Fibroblast of skin of right quadriceps (primary cell): ENCODE measurements at places on chromosomes 16 and 17.

- DNase-seq = no peak
These were observed 38.1 kb downstream of the ANKRD11 start for GRCh38 chr16:89452241-89452640.

GRCh38 chr17:36722121-36722902 is 120.9 kb downstream of the MRM1 start:
- DNase-seq = peak; percentile 21

GRCh38 chr16:13936596-13937081 is 16.7 kb downstream of the ERCC4 start:
- peak; percentile 71 for DNase-seq

GRCh38 chr16:12906271-12906670 is 4.9 kb downstream of the SHISA9 start:
- no peak for DNase-seq

- DNase-seq = peak; percentile 74
These were observed 231.0 kb downstream of the C16orf95 start for GRCh38 chr16:87086156-87086555.

GRCh38 chr17:50394711-50395110 is 2.6 kb downstream of the LRRC59 start:
- no peak for DNase-seq

DNA sequence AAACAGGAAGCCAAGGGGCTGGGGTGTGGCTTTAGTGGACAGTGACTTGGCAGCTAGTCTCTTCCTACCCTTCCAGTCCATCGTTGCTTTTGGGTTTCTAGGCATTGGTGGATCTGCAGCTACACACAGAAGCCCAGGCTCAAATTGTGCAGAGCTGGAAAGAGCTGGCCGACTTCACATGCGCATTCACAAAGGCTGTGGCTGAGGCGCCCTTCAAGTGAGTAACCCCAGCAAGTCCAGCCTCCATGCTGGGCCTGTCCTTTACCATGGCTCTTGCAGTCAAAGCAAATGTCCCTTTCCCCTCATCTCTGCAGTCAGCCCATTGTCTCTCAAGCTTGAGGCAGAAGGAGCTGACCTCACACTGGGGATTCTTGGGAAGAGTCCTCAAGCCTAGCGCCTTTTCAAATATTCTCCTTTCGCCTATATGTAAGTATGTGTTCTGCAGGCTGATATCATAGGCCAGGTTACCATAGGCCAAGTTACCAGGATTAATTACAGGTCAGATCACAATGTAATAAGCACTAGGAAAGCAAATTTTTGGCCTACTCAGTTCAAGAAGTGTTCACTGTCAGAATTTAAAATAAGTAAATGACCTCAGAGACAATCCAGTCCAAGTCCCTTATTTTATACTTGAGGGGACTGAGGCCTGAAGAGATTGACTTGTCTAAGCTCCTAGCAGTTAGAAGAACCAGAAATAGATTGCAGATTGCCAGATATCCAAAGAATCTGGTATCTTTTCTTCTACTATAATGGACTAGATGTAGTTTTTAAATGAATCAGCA is 6.5 kb downstream of the EME1 start:
- DNase-seq = no peak

DNA sequence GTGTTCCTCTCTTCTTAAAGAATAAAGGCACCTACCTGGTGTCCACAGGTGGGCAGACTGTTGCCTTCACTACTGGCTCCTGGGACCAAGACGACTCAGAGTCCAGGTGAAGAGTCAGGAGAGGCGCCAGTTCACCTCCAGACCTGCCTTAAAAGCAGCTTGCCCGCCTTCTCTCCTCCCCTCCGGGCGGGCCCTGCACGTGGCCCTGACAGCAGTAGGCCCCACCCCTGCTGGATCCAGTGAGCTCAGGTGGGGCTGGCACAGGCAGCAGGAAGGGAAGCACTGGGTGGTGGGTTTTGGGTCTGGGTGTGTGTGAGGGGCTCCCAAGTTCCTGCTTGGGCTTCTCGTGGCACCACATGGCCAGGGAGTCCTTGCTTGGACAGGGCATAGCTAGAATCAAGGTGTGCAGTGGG is at the start of gene TNS4:
Gene TNS4, minus strand, starts transcription at position 125 of the 413 bp plus-strand sequence. CDS start 5,198 bp downstream, outside the sequence.
- no peak for DNase-seq

GRCh38 chr17:78479369-78479768 is 97.8 kb downstream of the DNAH17 start:
- DNase-seq = no peak

DNA sequence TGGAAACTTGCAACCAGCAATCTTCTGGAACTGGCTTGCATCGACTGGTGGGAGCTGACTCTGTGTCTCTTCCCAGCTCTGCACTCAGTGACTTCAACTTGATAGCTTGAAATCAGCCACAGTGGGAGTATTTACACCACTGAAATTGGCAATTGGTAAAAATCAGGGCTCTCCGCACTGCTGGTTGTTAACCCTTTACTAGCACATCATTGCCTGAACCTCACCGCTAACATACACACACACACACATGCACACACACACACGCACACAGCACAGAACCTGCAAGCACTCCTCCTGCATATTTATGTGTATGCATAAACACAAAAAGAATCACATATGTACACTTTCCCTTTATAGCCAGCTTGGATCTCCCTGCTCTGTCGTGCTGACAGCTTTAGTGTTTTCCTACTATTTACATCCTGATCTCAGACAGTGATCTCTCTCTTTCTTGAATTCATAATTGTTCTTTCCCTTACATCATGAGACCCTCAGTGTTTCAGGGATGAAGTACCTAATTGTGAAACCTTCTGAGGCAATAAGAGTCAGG is 7.9 kb upstream of the TMIGD1 start:
- no peak for DNase-seq

DNA sequence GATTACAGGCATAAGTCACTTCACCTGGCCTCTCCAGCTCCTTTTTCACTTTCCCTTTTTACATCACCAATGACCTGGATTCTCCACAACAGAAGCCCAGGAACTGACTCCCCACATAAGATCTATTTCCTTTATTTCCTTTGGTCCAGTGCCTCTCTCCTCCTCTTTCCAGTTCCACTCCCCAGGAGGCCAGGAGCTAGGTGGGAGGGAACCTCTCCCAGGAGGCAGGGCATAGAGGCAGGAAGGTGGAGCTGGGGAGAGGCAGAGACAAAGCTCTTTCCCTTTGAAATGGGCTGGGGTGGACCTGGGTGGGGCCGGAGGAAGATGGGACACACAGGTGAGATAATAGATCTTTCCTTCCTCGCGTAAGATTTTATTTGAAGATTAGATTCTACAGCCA is 318.3 kb upstream of the TNRC6C start:
- no peak for DNase-seq

GRCh38 chr17:4902540-4902939 is 358 bp downstream of the CHRNE start:
- DNase-seq = no peak

GRCh38 chr17:69103557-69104233 is 38.0 kb downstream of the ABCA6 start:
- no peak for DNase-seq

GRCh38 chr17:15882777-15883176 is 62.2 kb upstream of the ADORA2B start:
- DNase-seq = no peak
